Suprapubic skin (tissue), 4 donors: ENCODE measurements at places on chromosomes 2 and 18. TPM values are rescaled to one million over a fixed set of nuclear protein-coding genes. Genes with fewer than 3 reads are reported as not detected.

DNA sequence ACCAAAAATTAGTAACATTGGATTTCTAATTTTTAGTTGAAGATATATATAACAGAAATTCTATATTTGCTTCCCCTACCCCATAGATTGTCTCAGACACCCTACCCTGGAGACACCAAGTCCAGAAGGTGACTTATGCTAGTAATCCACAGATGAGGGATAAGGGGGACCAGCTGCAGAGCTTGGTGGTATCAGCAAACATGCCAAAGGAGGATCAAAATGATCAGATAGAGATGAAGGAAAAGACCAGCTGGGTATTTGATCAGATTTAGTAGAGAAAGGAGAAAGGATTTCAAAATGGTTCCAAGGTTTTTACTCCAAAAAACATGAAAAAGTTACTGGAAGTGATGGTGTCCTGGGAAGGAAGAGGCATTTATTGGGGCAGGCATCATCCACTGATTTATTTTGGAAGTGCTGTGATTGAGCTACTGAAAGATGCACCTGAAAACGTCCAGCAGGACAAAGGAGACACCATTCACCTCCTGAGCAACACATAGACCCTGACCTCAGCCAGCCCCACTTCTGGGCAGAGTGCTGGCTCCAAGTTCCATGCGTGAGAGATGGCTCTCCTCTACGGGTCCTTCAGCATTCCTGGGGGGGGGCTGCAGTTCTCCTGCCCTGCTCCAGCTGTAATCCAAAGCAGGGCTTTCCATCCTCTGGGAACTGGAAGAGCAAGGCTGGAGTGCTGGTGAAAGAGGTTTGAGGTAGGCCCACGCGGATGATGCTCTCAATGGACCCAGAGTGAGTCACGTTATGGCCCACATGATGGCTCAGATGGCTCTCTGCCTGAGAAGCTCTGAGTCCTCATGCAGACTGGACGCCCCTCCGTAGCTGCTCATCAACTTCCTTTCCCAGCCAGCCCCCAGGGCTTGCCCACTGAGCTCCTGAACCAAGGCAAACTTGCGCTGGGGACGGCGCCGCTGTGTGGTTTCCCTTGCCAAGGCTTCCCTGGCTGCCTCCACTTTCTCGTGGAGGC is 3.7 kb upstream of the LRRFIP1 start:
- no peak for DNase-seq

- no peak for DNase-seq
Measured at GRCh38 chr2:70974592-70974991, 3.8 kb upstream of the ANKRD53 start.

GRCh38 chr2:32594573-32594972 is 33.3 kb upstream of the TTC27 start:
- no peak for DNase-seq

GRCh38 chr2:68645523-68645922 is 2.1 kb downstream of the PROKR1 start:
- DNase-seq, result no peak

DNA sequence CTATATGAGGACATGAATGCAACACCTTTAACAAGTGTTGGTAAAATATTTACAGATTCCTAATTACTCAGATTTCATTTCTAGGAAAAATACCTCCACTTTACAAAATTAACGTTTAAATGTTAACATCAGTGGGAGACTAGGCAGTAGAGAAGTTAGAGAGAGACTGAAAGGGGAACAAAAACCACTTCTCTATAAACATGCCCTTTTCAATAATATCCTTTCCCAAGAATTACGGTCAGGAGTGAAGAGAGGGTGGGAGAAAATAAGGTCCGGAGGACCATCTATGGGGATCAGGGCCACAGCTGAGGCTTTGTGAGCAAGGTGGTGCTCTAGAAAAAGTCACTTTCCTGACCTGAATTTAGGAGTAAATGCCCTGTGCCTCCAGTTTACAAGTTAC is 65.3 kb upstream of the WIPF1 start:
- no peak for DNase-seq

- no peak for DNase-seq
Measured at GRCh38 chr2:148955798-148956197, 80.8 kb downstream of the KIF5C start.

GRCh38 chr2:60525899-60526298 is 27.6 kb downstream of the BCL11A start:
- DNase-seq, result no peak

DNA sequence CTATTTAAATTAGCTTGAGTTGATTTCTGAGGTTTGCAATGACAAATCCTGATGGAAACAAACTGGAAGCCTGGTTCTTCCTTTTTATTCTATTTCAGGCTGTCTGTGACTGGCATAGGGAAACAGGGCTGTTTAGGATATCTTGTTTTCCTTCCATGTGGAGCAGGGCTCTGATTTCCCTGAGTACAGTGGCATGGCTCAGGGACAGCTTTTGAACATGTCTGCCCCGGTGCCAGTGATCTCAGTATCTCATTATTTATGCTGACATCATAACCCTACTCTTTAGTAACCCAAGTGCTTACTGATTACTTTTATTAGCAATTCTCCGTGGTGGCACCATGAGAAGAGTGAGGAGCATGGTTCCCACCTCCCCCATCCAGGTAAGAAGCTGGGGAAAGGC is 720.3 kb downstream of the GALR1 start:
- no peak for DNase-seq

GRCh38 chr2:28981016-28981441 is at the start of gene TOGARAM2:
TSS of gene TOGARAM2 (plus strand) at chr2:28981298. CDS start at chr2:28994835, 13,537 bp downstream.
- no peak for DNase-seq

DNA sequence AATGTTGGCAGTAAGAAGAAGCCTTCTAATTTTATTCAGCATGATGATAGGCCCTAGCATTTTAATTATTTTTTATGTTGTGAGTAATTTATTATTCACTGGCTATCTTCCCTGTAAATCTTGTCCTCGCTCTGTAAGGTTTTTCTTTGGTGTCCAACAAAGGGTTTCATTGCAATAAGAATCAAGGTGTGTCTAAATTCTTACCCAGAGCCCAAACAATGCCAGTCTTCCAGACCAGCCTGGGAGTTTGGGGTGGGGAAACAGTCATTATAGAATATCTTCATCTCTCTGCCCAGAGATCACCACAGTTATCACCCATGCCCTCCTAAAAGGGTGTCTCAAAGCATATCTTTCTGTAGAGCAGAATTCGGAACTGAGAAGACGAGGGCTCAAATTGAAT is at the start of gene DSG4:
DSG4 (plus strand) TSS at position 301 of the 400 bp plus-strand sequence. CDS start 135 bp downstream, outside the sequence.
- no peak for DNase-seq

GRCh38 chr2:234292205-234292961 is 204.5 kb downstream of the ARL4C start:
- no peak for DNase-seq

GRCh38 chr2:118576109-118576855 is 271.2 kb downstream of the EN1 start:
- no peak for DNase-seq

- DNase-seq, result peak; percentile 70
Measured at GRCh38 chr2:100252811-100253698, 69.2 kb downstream of the LONRF2 start.

- DNase-seq, result no peak
Measured at GRCh38 chr18:61697306-61697909, 195.4 kb downstream of the RNF152 start.

DNA sequence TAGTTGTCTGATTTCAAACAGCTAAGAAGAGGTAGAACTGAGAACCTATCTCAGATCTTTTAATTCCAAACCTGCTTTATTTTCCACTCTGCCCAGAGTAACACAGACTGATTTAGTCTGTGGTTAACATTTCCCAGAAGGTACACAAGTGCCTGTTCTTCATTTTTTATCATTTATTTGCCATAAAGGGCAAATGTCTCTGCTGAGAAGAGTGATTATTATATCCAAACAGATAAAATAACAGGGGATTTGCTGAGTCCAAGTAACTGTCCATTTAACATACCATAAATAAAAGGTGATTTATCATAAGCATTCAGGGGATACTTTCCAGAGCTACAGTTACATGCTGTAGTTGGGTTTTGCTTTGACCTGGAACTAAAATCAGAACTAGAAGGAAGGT is 617.7 kb downstream of the MBD2 start:
- no peak for DNase-seq

DNA sequence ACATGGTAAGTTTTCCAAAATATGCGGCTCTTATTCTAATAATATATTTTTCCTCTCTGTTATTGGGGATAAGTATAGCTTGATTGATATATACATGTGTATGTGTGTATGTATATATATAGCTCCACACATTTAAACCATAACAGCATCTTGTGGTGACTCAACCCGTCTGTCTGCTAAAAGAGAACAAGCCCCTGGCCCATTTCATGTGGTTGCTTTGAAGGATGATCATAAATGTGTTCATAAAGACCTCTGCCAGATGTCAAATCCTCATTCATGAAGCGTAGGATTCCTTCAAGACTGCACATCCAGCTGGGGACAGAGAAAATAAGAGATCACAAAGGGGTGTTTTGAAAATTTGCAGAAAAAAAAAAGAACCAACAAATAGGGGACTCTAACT is 79.3 kb downstream of the RHOB start:
- no peak for DNase-seq

DNA sequence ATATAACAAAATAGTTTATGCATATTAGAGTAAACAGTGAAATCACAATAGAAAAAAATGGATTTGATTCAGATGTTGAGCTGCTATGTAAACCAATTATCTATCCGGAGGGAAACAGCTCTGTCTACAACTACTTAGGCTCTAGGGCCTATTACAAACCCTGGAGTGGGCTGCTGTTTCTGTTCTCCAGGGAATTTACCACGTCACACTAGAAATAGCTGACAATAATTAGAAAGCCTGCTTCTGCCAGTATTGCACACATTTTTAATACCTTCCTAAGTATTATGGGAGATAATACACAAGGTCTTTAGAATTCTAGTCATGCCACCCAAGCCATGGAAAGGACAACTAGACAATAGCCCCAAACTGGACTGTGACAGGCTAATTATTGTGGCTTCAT is 411.1 kb downstream of the FIGN start:
- DNase-seq, result no peak

- DNase-seq, result no peak
Measured at GRCh38 chr2:111149882-111150455, 29.3 kb downstream of the BCL2L11 start.

DNA sequence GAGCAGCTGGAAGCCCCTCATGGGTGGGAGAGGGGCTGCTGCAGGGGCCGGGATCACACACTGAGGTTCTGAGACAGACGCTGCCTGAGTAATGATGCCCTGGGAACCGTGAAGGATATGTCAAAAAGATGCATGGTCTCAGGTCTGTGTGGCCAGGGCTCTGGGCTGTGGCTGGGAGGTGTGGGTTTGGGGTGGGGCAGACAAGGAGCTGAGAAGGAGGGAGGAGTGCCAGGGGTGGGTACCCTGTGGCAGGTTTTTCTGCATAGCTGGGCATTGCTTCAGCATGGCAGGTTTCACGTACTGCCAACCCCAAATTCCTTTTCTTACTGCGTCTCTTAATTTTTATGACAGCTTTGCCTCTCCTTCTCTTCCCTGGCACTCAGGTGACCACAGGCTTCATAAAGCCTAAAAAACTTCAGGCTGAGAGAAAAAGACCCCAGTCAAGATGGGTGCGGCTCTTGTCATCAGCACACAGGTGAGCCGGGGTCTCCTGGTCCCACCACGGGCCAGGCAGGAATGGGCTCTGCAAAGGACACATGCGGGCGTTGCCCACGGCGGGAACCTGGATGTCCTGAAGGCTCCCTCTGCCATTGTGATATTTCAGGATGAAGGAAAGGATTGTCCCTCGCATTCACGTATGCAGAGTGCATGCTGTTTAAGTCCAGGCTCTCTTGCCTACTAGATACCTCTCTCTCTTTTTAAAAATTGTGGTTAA is 18.0 kb downstream of the MALL start:
- no peak for DNase-seq

GRCh38 chr2:16151281-16151570 is 210.9 kb downstream of the MYCN start:
- no peak for DNase-seq

DNA sequence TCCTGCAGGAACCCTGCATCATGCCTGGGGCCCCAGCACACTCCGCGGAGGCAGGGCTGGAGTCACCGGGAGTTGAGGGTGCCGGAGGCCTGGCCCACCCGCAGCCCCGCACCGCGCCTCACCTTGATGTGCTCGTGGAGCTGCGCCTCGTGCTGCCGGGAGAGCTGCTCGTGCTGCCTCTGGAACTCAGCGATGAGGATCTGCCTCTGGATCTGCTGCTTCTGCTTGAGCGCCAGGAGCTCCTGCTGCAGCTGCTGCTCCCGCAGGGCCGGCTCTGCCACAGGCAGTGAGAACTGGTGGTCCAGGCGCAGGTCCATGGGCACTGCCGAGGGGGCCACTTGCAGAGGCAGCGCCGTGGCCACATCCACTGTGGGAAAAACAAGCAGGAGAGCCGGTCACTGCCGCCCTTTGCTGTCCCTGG is 211.1 kb downstream of the HDAC4 start:
- peak; percentile 70 for DNase-seq

- DNase-seq, result no peak
Measured at GRCh38 chr2:182713601-182714000, 2.5 kb upstream of the DNAJC10 start.

GRCh38 chr18:77495982-77496690 is 246.5 kb downstream of the GALR1 start:
- DNase-seq, result no peak

GRCh38 chr2:213751446-213751845 is 467.2 kb downstream of the SPAG16 start:
- DNase-seq, result no peak

- no peak for DNase-seq
Measured at GRCh38 chr2:221817052-221817451, 244.9 kb upstream of the EPHA4 start.

- DNase-seq, result no peak
Measured at GRCh38 chr2:29744976-29745375, 176.4 kb downstream of the ALK start.

- DNase-seq, result no peak
Measured at GRCh38 chr2:156982615-156983014, 274.9 kb upstream of the GALNT5 start.

DNA sequence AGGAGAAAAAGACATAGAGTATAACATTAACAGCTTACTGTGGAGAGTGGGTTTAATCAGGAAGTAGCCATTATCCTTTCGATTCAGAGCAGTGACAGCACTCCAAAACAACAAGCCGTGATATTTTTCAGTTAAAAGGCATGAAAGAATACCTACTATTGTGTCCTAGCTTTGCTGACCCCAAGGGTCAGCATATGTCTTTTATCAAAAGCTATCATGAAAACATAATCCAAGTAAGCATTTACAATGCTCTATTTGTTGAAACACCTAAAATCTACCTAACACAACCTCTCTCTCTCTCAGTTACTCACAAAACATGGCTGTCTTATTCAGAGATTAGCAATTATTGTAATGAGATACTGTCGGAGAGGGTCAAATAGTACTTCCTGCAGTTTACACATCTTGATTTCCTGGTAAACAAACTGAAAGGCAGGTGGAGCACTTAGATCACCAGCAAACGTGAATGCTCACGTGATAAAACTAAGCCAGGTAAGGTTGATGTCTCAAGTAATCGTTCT is 100.0 kb downstream of the BAZ2B start:
- DNase-seq, result no peak

The NXPH2 gene
- not detected for total RNA-seq

The SERPINB4 gene
- 0.60 TPM for total RNA-seq

The IMPACT gene
- total RNA-seq, result 26.2 TPM

The CYRIA gene
- total RNA-seq, result 4.0 TPM

The TCF23 gene
- total RNA-seq, result not detected

The ARMC9 gene
- 8.5 TPM for total RNA-seq

The TMEM37 gene
- total RNA-seq, result 10.0 TPM

The SPC25 gene
- total RNA-seq, result 0.62 TPM

The GPR75 gene
- total RNA-seq, result 4.5 TPM

The GEN1 gene
- 15.2 TPM for total RNA-seq

The PLEK gene
- total RNA-seq, result 1.1 TPM

The IL36RN gene
- 73.9 TPM for total RNA-seq

The C2orf78 gene
- total RNA-seq, result not detected

The CLEC4F gene
- 1.1 TPM for total RNA-seq

The PRKAG3 gene
- total RNA-seq, result not detected
